Testis (tissue), 5 donors: ENCODE measurements at places on chromosomes 1 and 21. TPM values are rescaled to one million over a fixed set of nuclear protein-coding genes. Genes with fewer than 3 reads are reported as not detected.

Gene FCN3
- 0.54 TPM for polyA plus RNA-seq

Gene TAS1R1
- 5.1 TPM for polyA plus RNA-seq

Gene KPRP
- not detected for polyA plus RNA-seq

- DNase-seq: no peak
- no peak overlapping the region for H3K4me3 ChIP-seq
- H3K27ac ChIP-seq: no peak overlapping the region
- no peaks in the 10 kb centered on the region for H3K36me3 ChIP-seq
- H3K27me3 ChIP-seq: no peaks in the 10 kb centered on the region
These were observed 128.2 kb downstream of the KCNN3 start for GRCh38 chr1:154741741-154742495.

DNA sequence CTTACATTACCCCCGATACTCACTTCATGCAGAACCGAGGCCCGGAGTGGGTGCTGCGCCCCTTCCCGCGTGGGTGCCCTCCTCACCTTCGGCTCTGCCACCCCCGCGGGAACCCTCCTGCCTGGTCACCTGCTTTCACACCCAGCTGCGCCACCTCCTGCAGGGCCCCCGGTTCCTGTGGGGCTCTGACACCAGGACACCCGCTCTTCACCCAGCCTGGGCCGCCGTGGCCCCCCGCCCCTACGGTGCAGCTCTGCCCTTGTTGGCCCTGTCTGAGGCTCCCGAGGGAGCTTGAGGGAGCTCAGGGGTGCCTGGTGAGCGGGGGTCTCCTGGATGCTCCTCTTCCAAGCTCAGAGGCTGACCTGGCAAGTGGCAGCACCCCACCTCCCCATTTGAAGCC lies 19.0 kb downstream of the RRP1 start:
- no peaks in the 10 kb centered on the region for H3K36me3 ChIP-seq
- no peak for DNase-seq
- H3K27ac ChIP-seq: no peak overlapping the region
- no peaks in the 10 kb centered on the region for H3K27me3 ChIP-seq
- H3K4me1 ChIP-seq: peaks cover 6% of the 10 kb centered on the region
- H3K4me3 ChIP-seq: no peak overlapping the region

DNA sequence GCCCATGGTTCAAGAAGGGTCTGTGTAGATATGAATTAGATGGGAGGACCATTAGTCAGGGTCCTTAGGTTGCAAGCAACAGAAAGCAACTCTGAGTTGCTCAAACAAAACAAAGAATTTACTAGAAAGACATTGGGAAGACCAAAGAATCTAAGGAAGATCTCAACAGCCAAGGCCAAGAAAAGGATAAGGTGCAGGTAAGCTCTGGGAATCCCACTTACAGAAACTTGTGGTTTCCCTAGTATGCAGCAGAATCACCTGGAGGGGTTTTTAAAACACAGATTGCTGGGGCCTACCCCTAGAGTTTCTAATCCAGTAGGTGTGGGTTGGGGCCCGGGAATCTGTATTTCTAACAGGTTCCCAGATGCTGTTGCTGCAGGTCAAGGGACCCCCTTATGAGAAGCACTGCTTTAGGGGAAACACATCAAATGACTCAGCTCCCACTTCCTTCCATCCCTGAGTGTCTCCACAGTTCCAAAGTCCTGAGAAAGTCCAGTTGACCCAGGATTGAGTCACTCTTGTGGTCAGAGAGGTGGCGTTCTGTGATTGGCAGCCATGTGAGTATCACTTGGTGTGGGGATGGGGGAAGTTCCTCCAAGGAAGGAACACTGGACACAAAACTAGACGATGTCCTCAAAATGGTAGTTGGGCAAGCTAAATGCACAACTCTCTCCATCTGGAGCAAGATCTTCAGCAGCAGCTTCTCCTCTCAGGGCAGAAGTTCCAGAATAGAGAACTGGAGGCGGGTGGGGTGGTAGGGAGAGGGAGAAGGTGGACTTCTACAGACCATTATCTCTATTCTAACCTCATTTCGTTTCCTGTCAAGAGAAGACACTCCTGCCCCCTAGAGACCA lies 24.2 kb upstream of the EYA3 start:
- H3K4me3 ChIP-seq: no peak overlapping the region
- H3K4me1 ChIP-seq: no peaks in the 10 kb centered on the region
- H3K27me3 ChIP-seq: no peaks in the 10 kb centered on the region
- H3K27ac ChIP-seq: no peak overlapping the region

GRCh38 chr1:5507340-5507739 lies 484.9 kb downstream of the NPHP4 start:
- peaks cover 4% of the 10 kb centered on the region for H3K4me1 ChIP-seq
- DNase-seq: no peak
- no peak overlapping the region for H3K4me3 ChIP-seq
- H3K27me3 ChIP-seq: no peaks in the 10 kb centered on the region
- H3K27ac ChIP-seq: no peak overlapping the region

GRCh38 chr1:6783936-6784559 lies 1.2 kb upstream of the CAMTA1 start:
- DNase-seq: no peak
- H3K36me3 ChIP-seq: no peaks in the 10 kb centered on the region
- no peaks in the 10 kb centered on the region for H3K27me3 ChIP-seq
- peaks cover 15% of the 10 kb centered on the region for H3K4me1 ChIP-seq
- H3K4me3 ChIP-seq: peak overlapping the region; percentile 96
- peak overlapping the region; percentile 99 for H3K27ac ChIP-seq

DNA sequence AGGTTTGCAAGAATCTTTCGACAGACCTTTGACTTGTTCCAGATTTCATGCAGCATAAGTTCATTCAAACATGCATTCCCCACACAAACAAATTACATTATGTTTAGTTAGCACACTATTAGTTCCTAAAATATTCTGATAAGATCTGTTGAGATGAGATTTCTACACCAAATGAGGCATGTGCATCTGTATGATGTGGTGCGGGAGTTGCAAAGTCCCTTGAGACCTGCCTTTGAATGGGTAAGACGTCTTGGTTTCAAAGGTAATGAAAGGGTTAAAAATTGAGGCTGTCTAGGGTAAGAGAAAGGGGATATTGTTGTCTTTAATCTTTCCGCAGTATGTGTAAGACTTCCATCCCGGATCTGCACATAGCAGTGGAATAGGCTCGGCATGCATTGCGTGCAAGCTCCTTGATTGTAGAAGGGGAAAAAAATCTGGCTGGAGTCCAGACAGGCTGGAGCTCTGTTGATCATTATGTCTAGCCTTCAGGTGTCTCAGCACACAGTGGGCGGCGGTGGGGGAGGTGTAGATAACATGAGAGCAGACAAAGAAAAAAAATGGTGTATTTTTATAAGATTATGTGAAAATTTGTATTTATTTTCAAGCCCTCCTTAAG lies 296.6 kb downstream of the PTPRC start:
- peak overlapping the region; percentile 11 for H3K27ac ChIP-seq
- no peaks in the 10 kb centered on the region for H3K36me3 ChIP-seq
- peak; percentile 84 for DNase-seq
- no peaks in the 10 kb centered on the region for H3K27me3 ChIP-seq
- H3K4me1 ChIP-seq: peaks cover 5% of the 10 kb centered on the region

GRCh38 chr1:217135987-217136894 lies 413.0 kb upstream of the ESRRG start:
- H3K4me3 ChIP-seq: no peak overlapping the region
- no peaks in the 10 kb centered on the region for H3K27me3 ChIP-seq
- no peak overlapping the region for H3K27ac ChIP-seq

DNA sequence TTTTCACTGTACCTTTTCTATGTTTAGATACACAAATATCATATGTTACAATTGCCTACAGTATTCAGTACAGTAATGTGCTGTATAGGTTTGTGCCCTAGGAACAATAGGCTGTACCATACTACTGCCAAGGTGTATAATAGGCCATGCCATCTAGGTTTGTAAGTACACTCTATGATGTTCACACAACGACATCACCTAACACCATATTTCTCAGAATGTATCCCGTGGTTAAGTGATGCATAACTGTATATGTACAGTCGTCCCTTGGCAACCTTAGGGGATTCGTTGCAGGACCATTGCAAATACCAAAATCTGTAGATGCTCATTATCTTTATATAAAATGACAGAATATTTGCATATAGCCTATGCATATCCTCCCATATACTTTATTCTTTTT lies 5.8 kb upstream of the SSR2 start:
- no peak overlapping the region for H3K27ac ChIP-seq
- DNase-seq: no peak
- no peaks in the 10 kb centered on the region for H3K4me1 ChIP-seq
- H3K36me3 ChIP-seq: no peaks in the 10 kb centered on the region

DNA sequence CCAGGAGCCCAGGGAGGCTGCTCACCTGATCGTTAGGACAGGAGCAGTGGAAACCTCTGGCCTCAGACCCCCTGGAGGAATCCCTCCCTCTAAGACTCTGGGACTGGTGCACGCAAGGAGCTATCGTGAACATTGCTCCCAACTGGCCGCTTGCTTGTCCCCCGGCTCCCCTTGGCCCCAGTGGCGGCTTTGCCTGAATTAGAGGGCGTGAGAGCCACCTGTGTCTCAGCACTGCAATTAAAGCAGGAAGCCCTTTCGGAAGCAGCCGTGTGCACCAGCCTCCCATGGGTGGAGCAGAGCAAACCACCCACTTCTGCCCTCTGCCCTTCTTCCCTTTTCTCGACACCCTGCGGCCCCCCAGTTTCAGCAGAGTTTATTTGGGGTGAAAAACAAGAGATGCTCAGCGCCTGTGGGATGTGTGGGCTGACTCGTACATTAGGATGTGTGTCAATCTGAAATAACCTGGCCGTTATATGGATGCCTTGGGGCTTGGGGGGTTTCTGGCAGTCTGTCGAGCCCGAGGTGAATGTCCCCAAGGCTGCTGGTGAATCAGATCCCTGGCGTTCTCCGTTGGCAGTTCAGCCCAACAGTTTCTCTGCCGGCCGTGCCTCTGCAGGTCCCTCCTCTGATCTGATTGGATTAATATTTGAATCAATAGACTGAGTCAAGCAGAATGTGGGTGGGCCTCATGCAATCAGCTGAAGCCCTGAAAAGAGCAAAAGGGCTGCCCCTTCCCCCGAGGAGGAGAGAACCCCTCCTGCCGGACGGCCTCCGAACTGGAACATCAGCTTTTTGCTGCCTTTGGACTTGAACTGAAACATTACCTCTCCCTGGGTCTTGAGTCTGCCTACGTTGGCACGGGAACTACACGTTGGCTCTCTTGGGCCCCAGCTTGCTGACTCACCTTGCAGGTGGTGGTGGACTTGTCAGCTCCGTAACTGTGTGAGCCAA lies 7.3 kb upstream of the UMODL1 start:
- no peaks in the 10 kb centered on the region for H3K4me1 ChIP-seq
- no peaks in the 10 kb centered on the region for H3K27me3 ChIP-seq
- no peak overlapping the region for H3K4me3 ChIP-seq
- no peak for DNase-seq
- no peaks in the 10 kb centered on the region for H3K36me3 ChIP-seq
- H3K27ac ChIP-seq: no peak overlapping the region
